Activated T-cell treated with anti-CD3 and anti-CD28 coated beads, Interleukin-2, amount 50 U/mL, for 72 hours (primary cell): ENCODE measurements at places on chromosomes 2 and 18. TPM values are rescaled to one million over a fixed set of nuclear protein-coding genes. Genes with fewer than 3 reads are reported as not detected.

The ANKRD30BL gene
- total RNA-seq, result not detected

The KCNS3 gene
- total RNA-seq, result not detected

The SCG2 gene
- not detected for total RNA-seq

The ABHD1 gene
- total RNA-seq, result 0.72 TPM

The PKDCC gene
- total RNA-seq, result not detected

The TNFRSF11A gene
- 5.4 TPM for total RNA-seq

The GCG gene
- total RNA-seq, result not detected

The FRZB gene
- total RNA-seq, result not detected
